ENCODE measurements at places on chromosomes 11 and 22.

- DNase-seq: no peak
Measured at GRCh38 chr22:19719050-19719482, 4.3 kb upstream of the GP1BB start.

DNA sequence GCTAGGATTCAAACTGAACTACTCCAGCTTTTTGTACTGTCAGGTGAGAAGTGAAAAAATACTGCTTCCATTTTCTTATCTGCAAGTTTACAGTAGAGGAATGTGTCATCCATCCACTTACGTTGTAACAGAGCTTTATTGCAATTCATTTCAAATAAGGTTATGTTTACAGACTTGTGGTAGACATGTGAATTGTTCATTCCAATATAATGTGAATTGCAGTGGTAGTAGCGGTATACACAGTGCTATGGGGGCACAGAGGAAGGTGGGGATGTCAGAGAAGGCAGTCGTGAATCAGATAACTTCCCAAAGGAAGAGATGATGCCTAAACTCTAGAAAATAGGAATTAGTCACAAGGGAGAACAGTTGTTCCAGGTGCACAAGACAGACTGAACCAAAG lies 42.5 kb downstream of the CEP57 start:
- DNase-seq: no peak

DNA sequence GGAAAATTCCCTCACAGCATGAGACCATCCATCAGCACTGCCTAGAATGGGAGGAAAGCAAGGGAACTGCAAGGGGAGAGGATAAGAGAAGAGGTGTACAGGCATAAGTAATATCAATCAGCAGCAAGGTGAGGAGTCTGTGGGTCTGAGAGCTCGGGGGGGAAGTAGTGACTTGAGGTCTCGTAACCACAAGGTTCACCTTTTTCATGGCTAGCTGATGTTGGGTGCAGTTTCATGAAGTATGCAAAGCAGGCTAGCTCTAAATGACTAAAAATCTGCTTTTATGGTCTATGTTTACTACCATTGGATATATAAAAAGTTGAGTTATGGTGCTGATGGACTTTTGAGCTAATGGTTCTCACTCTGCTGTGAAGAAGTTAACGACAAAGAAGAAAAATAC lies 35.8 kb downstream of the OR4C6 start:
- no peak for DNase-seq

DNA sequence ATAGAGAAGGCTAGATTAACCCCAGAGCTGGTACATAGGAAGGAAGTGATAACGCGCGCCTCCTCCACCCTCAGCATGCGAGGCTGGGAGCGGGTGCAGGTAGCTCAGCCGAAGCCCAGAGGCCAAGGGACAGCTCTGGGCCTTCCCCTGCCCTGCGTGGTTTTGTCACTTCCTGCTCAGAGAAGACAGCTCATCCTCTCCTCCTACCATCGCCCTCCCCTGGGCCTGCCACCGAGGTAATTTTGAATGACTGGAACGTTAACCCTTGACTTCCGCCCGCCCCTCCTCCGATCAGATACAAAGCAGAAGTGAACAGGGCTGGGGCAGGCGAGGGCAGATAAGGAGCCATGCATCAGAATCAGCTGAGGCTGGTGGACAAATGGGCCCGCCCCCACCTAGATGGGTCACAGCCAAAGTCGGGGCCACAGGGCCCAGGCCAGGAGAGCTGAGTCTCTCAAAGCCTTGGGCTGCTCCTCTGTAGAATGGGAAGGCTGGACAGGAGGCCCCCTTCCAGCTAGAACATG lies 1.6 kb downstream of the RAC2 start:
- DNase-seq: peak; percentile 41

- DNase-seq: no peak
Measured at GRCh38 chr11:68933605-68934320, 30.1 kb downstream of the IGHMBP2 start.

DNA sequence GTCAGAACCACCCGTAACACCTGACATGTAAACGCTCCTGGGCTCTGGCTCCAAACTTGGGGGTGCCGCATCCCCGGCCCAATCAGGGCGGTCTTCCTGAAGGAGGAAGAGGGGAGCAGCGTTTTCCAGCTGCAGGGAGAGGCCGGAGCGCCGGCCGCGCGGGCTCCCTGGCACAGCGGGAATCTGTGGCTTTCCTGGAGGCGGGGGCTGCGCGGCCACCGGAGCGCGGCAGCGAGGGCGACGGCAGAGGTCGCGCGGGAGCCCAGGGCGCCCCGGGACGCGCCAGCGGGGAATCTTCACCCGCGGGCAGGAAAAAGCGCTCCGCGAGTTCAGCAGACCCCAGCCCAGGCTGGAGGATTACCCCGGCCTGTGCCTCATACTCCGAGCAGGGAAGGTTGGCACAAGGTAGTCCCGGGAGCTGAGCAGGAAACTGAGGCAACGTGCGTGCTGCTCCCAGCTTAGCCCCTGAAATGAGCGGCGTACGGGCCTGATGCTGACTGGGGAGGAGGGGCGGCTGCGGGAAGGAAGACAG lies 600 bp upstream of the ESAM start:
- DNase-seq: no peak

GRCh38 chr11:57732661-57733060 lies 8.6 kb upstream of the SELENOH start:
- DNase-seq: no peak

DNA sequence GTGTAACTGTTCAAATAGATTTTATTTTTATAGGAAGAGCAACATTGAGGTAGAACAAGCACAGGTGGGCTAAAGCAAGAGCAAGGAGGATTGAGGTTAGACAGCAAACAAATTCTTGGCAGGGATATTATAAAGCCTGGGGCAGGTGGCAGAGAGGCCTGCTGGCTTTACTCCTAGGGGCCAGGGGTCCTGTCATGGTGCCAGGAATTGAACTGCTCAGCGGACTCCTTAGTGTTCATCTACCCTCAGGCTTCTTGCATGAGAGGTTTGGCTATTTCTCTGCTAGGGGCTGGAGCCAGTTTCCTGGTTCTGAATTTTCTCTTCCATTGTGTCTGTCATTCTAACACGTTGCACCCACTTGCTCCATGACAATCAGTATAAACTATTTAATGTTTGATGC lies 217.2 kb upstream of the NCAM1 start:
- DNase-seq: no peak

DNA sequence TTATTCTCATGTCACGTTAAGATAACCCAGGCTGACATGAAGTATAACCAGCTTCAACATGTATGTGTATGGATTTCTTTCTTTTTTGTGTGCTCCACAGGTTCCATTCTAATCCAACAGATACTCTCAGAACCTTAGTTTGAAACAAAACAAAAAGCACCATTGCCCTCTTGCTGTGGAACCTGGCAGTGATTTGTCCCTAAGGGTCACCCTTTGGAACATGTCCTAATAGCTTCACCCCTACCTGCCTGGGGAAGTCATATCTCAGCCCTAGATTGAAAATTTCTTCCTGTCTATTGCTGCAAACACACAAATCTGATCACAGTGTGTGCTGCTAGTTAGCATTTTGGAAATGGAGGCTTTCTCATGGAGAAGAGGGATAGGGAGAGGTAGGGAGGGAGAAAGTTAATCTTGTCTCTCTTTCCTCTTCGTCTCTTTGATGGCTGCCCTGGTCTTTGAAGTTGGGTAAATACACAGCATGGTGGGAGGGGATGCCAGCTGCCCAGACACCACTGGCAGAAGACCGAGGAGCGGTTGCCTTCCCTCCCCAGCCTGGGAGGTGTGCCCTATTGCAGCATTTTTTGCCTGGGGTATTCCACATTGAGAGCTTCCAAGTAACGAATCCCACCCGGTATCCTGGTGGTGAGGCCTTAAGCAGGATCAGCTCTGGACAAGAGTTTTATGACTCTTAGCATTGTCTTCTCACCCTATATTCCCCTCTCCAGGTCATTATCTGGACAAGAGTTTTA lies 11.6 kb upstream of the CADM1 start:
- DNase-seq: no peak

GRCh38 chr11:19905280-19905853 lies 192.7 kb downstream of the NAV2 start:
- peak; percentile 35 for DNase-seq

DNA sequence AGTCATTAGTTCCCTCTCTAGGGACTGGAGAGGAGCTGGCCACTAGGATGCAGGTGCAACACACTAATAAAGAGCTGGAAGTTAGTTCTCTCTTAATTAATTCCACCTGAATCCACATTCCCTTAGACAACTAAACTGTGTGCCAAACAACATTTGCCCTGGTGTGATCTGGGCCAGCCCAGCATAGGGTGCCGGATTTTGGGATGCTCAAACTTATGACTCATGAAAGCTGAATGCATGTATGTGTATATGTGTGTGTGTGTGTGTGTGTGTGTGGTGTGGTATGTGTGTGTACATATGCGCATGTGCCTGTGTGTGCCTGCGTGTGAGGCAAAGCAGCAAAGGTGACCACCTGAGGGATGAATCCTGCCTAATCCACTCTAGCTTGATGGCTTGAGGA lies 110.7 kb downstream of the EHF start:
- DNase-seq: no peak

- DNase-seq: no peak
Measured at GRCh38 chr11:48051217-48051830, 71.0 kb downstream of the PTPRJ start.

DNA sequence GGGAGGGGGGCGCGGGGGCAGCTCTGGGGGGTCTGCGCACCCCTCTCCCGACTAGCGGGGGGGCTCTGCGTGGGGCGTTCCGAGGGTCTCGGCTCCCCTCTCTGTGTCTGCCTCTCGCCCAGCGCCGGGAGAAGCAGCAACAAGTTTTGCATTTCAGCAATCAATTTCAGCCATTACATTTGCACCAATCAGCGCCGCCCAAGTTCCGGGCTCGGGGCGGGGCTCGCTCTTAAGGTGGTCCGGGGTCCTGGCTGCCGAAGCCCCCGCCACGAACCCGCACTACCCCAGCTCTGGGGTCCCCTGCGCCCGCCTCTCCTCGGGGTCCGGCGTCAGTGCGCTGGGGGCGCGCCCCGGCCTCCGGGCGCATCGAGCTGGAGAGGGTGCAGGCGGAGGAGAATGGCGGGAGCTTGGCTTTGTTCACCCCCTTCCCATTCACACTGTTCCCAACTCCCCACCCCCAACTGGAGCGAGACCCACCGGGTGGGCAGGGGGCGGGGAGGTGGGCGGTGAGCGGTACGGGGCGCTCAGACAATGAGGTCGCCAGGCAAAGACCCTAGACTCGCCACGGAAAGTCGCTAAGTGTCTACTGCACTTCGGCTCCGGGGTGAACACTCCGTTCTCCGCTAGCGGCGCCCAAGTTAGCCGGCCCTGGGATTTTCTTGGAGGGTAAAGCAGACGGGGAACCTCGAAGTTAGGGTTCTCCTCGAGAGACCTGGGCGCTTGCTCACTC lies at the start of gene MN1:
Gene MN1, minus strand, starts transcription at position 141 of the 730 bp plus-strand sequence. CDS start 1,213 bp downstream, outside the sequence.
- no peak for DNase-seq

- DNase-seq: no peak
Measured at GRCh38 chr11:73317373-73317772, 9.3 kb downstream of the ARHGEF17 start.

GRCh38 chr11:19557720-19558140 lies 154.9 kb upstream of the NAV2 start:
- peak; percentile 83 for DNase-seq

- DNase-seq: peak; percentile 96
Measured at GRCh38 chr11:57434640-57435546, 8.0 kb upstream of the SLC43A3 start.

- DNase-seq: no peak
Measured at GRCh38 chr11:26483108-26483507, 89.0 kb downstream of the MUC15 start.

DNA sequence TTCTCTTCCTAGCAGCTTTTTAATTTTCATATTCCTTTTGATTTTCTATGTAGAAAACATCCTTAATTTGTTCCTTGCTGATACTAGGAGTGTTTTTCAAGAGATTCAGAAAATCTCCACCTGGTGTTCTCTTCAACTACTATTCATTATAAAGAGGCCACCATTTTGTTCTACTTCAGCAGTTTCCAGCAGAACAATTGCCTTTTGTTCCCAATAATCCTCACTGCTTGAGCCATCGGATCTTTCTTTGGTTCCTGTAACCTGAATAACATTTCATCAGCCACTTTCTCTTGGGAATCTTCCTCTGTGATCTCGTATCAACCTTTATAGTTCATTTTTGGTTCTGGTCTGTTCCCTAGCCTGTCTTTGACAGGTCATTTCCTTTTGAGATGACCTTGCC lies 1.8 kb upstream of the OR10A5 start:
- DNase-seq: no peak

GRCh38 chr11:93529707-93530467 lies 13.3 kb downstream of the SMCO4 start:
- DNase-seq: no peak

GRCh38 chr22:28829358-28830181 lies 29.2 kb upstream of the XBP1 start:
- DNase-seq: peak; percentile 69

DNA sequence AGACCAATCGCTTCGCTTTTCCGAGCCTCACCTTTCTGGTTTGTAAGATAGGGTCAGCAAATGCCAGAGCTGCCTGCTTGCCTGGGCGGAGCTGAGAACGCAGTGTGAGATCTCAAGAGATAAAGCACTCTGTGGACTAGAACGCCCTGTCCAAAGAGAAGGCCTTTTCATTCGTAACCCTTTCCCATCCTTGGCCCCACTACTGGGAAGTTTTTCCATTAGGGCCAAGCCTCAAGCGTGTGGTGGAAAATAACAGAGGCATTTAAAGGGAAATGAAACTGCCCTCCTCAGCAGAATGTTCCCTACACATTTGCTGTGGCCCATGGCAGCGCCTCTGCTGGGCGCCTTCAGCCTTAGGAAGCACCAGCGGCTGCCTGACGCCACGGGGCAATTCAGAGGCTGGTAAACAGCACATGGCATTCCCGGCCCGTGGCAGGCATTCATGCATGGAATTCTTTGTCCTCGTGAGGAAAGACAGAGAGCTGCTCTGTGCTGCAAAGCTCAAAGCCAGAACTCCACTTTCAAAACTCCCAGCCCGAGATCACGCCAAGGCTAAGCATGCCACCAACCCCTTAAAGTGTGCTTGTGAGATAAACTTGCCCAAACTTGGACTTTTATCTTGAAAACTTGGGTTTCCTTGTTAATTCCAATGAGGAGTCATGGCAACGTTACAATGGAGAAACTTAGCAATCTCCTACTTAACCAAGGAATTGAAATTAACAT lies 38.1 kb downstream of the AHNAK start:
- peak; percentile 60 for DNase-seq

DNA sequence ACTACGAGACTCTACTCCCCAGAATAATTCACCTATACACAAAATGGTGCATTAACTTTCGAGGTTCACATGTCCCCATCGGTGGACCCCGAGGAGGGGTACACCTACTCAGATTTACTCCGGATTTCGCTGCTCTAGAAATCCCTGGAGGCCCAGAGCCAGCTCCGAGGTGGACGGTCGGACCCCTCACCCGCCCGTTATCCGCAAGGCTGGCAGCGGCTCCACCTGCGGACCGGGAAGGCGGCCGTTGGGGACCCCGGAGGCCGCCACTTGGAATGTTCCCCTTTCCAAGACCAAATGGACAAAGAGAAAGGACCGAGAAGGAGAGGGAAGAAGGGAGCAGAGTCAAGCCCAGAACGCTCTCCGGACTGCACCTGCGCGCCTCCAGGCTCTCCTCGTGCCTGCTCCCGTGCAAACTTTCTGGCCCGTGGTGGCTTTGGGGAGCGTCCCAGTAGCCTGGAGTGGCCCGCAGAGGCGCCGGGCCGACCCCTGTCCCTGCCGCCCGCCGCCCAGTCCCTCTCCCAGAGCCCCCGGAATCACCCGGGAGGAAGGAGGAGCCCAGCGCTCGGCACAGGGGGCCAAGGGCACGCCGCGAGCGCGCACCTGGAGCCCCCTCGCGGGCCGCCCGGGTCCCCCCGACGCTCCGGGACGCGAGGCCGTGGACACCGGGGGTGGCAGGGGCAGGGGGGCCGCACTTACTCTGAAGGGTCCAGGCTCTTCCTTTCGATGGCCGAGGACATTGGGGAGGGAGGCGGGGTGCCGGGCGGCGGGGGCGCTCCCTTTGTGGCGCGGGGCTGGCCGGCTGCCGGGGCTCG lies 23.0 kb downstream of the LMO2 start:
- no peak for DNase-seq

GRCh38 chr22:38942702-38943101 lies 14.7 kb upstream of the APOBEC3A start:
- no peak for DNase-seq

Data from MCF 10A (cell line).